ENCODE measurements at places on chromosomes 1 and 21.

GRCh38 chr1:29527314-29528004, 291.1 kb downstream of the PTPRU start:
- no peak for DNase-seq

DNA sequence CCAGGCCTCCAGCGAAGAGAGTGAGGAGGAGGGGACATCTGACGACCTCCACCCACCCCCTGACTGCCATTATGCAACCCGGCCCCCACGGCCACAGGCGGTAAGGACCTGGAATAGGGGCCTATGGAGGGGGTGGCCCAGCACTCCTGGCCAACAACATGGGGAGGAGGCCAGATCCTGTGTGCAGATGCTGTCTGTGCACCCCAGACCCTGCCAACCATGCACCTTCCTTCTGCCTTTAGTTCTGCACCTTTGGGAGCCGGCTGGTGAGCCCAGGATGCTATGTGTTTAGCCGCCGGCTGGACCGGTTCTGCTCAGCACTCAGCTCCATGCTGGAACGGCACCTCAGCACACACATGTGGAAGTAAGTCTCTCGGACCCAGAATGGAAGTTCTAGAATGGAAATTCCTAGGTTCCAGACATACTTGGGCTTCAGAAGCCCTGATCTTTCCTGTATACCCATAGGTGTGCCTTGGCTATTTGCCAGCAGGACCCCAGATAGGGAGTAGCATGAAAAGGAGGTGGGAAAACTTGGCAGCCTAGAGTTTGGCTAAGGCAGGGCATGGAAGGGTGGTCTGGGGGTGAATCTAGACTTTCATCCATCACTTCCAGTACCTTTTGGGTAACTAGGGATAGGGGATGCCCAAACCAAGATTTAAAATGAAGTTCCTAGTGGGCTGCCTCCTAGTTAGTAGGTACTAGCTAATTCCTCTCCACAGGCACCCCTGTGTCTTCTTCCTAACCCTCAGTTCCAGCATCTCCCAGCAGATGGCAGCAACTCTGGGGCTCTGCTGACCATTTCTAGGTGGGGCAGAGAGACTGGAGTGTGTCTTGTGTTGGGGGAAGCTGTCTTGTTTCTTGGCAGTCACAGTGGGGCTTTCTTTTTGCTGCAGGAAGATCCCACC, 3.6 kb upstream of the CYB561D1 start:
- no peak for DNase-seq

- DNase-seq: no peak
These were observed 37.0 kb downstream of the COQ8A start for GRCh38 chr1:226976978-226977642.

DNA sequence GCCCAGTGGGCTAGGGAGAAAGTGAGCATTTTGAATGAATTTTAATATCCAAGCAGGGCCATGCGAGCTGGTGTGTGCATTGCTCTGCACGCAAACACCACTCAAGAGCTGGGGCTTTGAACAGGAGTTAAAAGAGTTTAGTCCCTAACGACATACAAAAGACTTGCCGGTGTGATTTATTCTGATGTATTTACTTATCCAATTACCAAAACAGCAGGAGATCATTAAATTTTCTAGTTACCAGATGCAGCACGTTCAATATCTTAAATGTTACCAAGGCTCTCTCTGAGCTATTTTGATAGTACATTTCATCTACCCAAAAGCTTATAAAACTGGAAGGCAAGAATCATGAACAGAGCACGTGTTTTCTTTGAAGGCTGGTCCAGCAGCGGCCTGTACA, 30.0 kb upstream of the DMRTA2 start:
- DNase-seq: no peak

- no peak for DNase-seq
These were observed 44.5 kb upstream of the DISP3 start for GRCh38 chr1:11434501-11434900.

- no peak for DNase-seq
These were observed 54.0 kb upstream of the KANK4 start for GRCh38 chr1:62373221-62373620.

DNA sequence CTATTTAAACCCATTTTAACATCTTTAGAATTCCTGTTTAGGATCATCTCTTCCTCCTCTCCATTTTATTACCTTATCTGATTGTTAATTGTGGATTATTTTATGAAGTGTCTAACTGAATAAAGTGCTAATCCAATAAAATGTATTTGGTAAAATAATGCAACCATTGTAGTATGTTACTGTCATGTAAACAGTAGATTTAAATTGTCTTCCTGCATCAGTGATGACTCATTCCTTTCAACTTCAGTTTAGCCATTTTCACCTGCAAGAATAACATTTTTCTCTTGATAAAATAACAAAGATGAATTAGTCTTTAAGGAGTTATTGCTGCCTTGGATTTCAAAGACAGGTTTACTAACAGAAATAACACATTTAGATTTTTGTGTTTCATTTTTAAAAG, 5.4 kb downstream of the PPP2R5A start:
- no peak for DNase-seq

- DNase-seq: peak; percentile 8
These were observed 64.2 kb downstream of the GPR137B start for GRCh38 chr1:236206548-236206947.

GRCh38 chr1:41558761-41559171, 74.3 kb upstream of the EDN2 start:
- DNase-seq: no peak

GRCh38 chr1:63274979-63275378, 47.4 kb upstream of the FOXD3 start:
- no peak for DNase-seq

GRCh38 chr21:29817450-29817849, 122.3 kb downstream of the GRIK1 start:
- no peak for DNase-seq

- DNase-seq: no peak
These were observed 1.5 kb downstream of the PIGC start for GRCh38 chr1:172442404-172442803.

DNA sequence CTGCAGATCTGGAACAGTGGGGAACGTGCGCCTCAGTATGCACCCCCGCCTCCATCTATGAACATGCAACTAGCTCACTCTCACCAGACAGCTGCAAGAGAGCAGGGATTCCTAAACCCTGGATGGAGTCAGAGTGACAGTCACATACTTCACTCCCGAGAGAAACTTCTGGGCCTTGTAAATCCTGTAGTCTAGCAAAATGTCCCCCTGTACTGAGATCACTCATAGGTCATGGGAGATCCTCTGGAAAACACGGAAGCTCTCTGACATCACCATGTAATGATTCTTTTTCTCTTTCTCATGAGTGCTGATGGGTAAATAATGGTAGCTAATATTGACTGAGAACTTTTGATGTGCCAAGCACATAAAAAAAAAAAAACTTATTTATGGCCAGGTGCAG, 23.4 kb upstream of the TARDBP start:
- DNase-seq: no peak

All from right kidney (tissue), 9 donors.